ENCODE measurements at places on chromosomes 12 and 14.

DNA sequence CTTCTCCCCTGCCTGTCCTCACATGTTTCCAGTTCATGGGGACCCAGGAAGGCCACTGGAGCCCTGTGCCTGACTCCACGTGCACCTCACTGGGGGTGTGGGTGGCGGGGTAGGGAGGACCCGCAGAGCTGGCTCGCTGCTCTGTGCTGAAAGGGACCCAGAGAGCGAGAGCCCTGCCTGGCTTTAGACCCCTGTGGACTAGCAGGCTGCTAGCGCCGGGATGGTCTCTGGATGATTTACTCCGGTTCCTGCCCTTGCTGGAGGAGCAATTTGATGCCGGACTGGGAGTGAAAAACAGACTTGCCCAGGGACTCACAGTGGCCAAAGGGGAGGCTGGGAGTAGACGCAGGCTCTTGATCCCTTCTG, 49.0 kb downstream of the NTF3 start:
- no peak for DNase-seq

DNA sequence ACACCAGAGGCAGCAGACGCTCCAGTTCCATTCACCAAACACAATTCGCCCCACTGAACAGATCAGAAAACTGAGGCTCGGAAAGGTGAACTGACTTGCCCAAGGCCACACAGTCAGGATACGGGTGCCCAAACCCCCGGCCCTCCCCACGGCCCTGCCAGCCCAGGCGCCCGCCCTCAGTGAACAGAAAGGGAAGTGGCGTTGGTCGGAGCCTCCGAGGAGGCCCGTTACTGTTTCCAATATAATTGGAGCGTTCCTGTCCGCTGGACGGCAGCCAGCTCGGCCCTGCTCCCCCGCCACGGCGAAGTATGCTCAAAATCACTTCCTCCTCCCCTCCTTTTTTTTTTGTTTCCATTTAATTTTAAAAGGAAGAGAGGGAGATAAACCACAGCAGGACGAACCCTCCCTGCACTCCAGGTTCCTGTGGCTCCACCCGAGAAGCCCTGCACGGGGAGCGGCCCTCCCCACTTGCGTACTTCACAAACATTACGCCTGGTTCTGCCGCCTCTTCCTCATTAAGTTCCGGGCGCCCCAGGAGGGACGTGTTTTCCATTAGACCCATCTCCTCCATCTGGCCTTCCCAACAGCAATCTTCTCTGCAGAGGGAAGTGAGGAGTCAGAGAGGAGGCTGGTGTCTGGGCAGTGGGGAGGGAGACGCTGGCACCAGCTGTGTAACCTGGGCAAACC, 61.1 kb downstream of the NCOR2 start:
- DNase-seq, result no peak

GRCh38 chr12:104682790-104683279, 226.1 kb downstream of the CHST11 start:
- peak; percentile 86 for DNase-seq

DNA sequence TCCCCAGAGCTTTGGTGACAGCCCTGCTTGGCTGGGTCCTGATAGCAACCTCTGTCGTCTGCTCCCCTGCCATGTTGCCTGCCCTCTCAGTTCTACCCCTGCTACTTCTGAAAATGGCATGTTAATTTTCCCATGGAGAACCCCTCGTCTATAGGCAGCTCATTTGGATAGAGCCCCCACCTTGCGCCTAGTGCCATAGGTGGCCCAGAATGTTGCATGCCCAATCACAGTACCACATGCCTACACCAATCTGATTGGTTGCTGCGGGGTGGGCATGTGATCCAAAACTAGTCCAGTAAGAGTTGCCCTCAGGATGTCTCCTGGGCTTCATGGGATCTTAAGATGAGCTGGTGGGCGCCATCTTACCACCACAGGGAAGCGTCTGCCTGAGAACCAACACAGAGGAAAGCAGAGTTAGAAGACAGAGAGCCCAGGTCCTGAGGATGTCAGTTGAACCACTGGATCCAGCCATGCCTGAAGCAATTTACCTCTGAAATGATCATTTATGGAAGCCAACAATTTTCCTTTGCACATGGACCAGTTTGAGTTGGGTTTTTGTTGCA, 85.7 kb downstream of the PAPOLA start:
- DNase-seq, result no peak

- DNase-seq, result no peak
These were observed 81.1 kb downstream of the ITPK1 start for GRCh38 chr14:93034671-93034994.

DNA sequence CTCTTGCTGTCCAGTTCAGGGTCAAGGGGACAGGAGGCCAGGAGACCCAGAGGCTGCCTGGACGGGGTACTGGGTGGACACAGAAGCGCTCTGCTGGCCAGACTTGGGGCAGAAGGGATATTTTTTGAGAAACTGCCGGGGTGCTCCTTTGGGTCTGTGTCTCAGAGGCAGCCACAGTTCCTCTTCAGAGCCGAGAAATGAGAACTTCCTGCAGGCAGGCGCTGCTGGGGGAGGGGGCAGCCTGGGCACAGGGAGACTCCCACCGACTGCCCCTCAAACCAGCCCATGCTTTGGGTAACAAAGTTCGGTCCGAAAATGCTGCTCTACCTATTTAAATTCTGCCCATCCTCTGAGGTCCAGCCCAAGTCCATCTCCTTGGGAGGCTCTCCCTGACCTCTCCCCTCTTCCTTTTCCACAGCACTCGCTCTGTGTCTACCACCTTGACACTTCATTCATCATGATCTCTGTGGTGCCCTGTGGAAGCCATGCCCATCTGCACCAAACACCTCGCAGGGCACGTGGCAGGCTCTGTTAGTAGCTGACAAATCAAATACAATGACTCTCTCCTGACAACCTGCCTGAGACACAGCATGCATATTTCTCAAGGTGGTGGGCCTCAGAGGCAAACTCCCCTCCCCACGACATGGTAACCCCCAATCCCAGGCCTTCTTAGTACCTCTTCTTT, 16.4 kb downstream of the HDAC7 start:
- DNase-seq, result no peak

- DNase-seq, result no peak
These were observed 352.9 kb upstream of the OR4E1 start for GRCh38 chr14:22026527-22026926.

DNA sequence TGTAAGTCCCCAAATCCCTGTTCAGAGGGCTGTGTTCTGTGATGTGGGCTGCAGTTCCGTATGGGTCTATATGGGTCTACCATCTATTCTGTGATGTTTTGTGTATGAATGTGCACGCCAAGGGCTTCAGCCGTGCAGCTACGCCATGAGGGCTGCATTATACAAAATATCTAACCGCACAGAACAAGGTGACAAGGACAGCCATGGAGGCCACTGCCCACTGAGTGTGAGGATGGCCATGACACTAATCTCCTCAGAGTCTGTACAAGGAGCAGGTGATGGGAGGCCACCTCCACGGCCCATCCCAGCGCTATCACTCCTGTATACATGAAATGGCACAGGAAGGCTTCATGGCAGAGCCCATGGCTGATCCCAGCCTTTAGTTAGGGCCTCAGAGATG, 102.0 kb downstream of the DICER1 start:
- no peak for DNase-seq

DNA sequence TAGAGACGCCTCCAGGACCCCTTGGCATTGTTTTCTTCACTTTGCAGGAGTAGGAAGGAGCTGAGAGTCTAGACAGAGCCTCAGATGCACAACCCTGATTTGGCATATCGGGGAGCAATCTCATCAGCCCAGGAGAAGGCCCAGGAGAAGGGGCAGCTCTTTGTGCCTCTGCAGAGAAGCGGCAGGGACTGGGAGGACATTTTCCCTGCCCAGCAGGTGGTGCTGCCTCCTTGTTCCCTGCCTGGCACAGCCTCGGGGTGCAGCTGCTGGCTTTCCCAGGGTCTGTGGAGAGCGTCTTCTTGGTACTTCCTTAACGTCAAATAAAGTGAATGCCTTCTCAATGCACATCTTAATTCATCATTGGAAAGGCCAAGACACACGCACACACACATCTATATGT, 419.5 kb downstream of the TMEM121 start:
- no peak for DNase-seq

DNA sequence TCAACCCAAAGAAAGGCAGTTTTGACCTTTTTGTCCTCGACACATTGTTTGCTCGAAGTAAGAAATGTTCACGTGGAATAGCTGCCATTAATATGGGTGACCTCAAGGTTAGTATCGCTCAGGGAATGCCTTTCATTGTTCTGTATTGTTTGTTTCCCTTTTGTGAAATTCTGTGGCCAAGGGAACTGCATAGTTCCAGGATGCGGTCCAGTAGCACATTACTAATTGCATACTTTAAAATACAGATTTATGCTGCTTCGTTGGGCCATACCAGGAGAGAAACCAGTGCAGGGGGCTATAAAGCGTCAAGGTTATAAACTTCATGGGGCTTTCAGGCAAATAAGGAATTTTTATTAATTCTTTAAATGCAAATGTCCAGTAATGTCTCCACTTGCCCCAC, 73.3 kb upstream of the USP44 start:
- DNase-seq, result no peak

- no peak for DNase-seq
These were observed at the start of gene AICDA for GRCh38 chr12:8612629-8613028. Gene AICDA (minus strand): TSS chr12:8612859. CDS start chr12:8612767, 92 bp downstream.

- no peak for DNase-seq
These were observed 789.6 kb upstream of the NOVA1 start for GRCh38 chr14:27387463-27387862.

GRCh38 chr14:22289570-22289969, 299.5 kb downstream of the DAD1 start:
- no peak for DNase-seq

DNA sequence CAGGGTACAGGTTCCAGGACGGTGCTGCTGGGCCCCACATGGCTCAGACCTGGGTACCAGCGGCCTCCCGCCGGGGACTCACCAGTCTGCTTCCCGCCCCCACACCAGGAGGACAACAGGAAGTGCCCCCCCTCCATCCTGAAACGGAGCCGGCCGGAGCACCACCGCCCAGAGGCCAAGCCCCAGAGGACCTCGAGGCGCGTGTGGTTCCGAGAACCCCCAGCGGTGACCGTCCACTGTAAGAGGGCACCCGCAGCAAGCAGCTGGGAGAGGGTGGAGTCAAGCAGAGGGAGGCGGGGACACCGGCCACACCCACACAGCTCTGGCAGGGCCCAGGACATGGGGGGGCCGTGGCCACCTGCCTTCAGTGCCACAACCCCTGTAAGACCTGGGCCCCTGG, 8.1 kb downstream of the C14orf180 start:
- no peak for DNase-seq

DNA sequence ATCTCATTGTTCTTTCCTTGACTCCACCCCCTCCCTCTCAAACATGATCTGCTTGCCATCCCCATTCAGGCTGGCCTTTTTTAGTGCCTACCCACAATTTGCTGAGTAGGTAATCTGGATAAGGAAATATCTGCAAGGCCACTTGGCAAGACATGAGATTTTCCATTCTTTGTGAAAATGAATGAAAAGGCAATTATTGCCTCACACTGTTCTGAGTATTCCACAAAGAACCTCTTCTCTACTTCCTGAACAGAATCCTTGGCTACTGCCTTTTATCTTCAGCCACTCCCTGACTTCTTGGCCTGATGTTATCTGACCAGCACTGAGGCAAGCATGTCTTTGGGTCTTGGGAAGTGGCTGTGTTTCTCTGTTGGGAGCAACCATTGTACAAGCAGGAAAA, 263.2 kb upstream of the ATP2B1 start:
- DNase-seq, result no peak

DNA sequence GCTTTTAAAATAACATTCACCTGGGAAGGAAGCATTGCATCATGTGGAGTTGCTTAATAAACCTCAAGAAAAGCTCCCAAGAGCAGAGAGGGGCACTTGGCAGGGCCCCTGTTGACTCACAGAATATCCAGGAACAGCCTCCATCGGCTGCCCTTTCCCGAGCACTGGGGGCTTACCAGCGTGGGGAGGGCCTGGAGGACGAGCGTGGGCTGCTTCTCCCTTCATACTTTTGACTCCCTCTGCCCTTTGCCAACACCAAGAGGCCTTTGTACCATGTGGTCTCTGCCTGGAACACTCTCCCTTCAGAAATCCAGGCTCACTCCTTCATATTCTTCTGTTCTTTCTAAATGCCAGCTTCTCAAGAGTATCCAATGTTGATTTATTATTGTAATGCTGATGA, 492.1 kb upstream of the TMEM132C start:
- no peak for DNase-seq

GRCh38 chr14:52422650-52423356, 108.7 kb downstream of the PTGER2 start:
- DNase-seq, result no peak

GRCh38 chr14:64806862-64807495, 72.7 kb downstream of the SPTB start:
- no peak for DNase-seq

DNA sequence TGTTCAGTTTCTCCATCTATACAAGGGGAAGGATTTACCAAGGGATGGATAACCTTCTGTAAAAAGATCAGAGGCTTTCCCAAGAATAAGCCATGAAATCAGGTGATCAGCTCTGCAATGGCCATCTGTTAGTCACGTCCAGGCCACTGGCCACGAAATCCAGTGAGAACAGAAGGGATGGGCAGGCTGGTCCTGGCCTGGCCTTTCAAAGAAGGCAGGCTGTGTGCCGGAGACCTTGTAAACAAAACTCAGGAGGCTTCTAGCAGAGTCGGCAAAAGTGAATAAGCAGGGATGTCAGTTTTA, 68.5 kb downstream of the RNF34 start:
- no peak for DNase-seq

DNA sequence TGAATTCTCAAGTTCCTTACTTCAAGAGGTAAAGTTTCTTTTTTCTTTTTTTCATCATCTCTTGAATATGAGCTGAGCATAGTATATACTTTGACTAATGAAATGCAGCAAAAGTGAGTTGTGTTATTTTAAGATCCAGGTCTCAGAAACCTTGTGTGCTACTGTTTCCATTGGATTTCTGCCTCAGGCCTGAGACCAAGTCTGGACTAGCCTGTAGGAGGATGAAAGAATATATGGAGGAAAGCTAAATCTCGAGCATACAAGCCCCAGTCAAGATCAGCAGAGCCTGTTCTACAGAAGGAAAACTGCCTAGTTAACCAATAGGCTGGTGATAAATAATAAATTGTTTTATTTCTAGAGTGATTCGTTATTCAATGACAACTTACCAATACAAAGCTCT, 652.5 kb downstream of the C12orf50 start:
- DNase-seq, result no peak

DNA sequence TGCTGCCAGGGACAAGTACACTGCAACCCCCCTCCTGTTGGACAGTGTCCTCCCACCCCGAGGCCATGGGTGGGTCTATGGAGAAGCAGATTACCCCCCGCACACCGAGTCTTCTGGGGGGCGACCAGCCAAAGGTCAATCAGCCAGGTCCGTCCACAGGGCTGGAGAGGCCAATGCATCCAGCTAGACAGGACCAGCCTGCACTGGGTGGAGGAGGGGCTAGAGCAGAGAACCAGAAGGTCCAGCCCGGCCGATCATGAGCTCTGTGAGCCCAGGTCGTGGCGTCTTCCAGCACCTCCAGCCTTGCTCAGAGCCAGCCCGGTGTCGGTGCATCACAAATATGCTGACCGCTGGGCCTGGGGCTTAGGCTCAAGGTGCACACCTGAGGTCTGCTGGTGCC, 8.2 kb upstream of the ADSS1 start:
- DNase-seq, result no peak

- no peak for DNase-seq
These were observed 174.2 kb downstream of the PPM1H start for GRCh38 chr12:62760779-62761178.

- no peak for DNase-seq
These were observed 31.9 kb downstream of the BMP4 start for GRCh38 chr14:53924753-53925152.

GRCh38 chr14:105325716-105326567, 11.4 kb downstream of the PACS2 start:
- no peak for DNase-seq

- DNase-seq, result no peak
These were observed 18.1 kb downstream of the SSH1 start for GRCh38 chr12:108839018-108839889.

- no peak for DNase-seq
These were observed 3.0 kb upstream of the SSTR1 start for GRCh38 chr14:38204719-38205115.
